ENCODE measurements at places on chromosomes 16 and 17.
A peak's percentile ranks its signal among the peaks of the same experiment; 100 is the strongest.

DNA sequence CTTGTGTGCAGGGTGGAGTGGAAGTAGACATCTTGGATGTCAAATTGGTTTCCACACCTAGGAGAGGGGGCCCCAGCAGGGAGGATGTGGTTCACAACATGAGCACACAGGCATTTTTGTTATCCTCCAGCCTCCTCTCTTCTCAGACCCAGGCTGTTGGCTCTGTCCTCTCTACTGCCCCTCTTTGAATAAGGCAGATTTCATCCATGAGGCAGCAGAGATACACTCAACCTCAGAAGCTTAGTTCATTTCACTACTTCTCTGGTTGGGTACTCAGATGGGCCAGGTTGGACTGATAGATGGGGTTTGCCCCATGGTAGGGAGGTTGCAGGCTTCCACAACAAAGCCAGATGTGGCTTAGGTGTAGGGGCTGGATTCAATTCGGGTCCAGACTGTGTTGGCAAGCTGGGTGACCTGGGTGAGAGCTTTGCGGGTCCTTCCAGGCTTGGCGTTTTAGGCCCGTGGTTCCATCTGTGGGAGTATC, 22.2 kb upstream of the NFATC3 start:
- no peak for DNase-seq

DNA sequence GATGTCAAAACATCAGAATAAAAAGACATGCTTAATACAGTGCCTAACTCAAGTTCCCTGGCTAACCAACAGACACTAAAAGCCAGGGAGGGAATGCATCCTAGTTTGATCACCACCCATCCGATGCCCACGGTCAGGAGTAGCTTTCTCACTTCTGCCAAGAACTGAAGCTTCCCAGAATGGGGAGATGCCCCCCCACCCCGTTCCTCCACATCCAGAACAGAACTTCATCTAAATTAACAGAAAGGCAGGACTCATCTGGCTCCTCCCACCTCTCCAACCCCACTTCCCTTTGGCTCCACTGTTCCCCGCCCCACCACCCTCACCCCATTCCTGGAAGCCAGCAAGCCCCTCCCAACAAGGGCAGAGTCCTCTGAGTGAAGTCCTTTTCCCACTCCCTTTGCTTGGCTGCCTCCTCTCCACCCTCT, 33.7 kb downstream of the GDE1 start:
- DNase-seq = no peak

- peak; percentile 92 for DNase-seq
These were observed 92.7 kb downstream of the ABCC1 start for GRCh38 chr16:16042076-16042475.

GRCh38 chr16:21302898-21303528, 24.9 kb upstream of the CRYM start:
- peak; percentile 51 for DNase-seq

DNA sequence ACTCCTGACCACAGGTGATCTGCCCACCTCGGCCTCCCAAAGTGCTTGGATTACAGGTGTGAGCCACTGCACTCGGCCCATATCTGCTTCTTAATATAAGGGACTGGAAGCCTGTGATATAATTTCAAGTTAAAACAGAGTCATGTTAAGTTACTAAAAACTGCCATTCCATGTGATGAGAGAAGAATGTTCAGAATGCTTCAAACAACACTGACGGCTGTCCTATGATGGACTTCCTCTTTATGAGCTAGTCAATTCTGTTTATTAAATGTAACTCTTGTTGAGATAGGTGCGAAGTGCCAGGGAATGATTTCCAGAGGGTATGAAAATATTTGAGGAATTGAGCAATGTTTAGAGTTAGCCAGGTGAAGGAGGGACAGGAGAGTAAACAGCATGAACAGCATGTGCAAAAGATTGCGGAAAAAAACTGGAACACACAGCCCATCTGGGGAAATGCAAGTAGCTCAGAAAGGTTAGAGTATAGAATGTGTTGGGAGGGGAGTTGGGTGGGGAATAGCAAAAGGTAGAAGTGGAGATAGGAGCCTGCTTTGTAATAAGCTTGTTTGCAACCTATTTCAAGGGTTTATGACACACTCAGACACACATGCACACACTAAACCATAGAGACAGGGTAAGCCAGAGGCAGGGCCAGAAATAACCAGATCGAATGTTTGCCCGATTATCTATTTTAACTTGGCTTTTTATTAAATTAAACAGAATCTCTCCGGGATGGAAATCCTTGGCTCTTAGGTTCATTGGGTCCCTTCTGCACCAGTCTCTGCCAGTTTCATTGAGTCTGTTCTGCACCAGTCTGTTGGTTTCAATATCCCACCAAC, 135.6 kb upstream of the COX10 start:
- DNase-seq = no peak

GRCh38 chr17:79804856-79805696, 8.2 kb upstream of the CBX8 start:
- DNase-seq = no peak

DNA sequence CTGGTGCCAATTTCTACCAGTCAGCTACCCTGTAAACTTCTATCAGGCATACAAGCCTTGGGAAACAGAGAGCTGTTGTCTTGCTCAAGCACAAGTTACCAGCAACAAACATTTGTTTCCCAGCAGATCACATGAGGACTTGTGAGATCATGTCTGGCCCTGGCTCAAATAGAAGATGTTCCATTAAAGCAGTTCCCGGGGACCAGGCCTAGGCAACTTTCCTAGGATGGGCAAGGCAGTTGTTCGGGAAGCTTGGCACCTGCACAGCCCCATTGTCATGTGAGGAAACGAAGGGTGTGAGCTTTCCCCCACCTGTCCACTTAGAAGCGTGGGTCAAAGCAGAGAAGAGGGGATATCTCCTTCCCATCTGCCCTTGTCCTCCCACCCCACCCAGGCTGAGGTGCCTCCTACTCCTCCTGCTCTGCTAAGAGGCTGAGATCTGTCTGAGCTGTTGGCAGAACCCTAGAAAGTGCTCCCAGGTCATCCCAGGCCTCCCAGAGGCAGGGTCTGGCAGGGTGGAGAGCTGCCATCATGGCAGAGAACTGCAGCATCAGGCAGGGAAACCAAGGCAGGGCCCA, 11.2 kb upstream of the SLC47A2 start:
- DNase-seq = peak; percentile 44
